Testis (tissue), 5 donors: ENCODE measurements at places on chromosomes 4 and X. TPM values are rescaled to one million over a fixed set of nuclear protein-coding genes. Genes with fewer than 3 reads are reported as not detected.
A peak's percentile ranks its signal among the peaks of the same experiment; 100 is the strongest.

DNA sequence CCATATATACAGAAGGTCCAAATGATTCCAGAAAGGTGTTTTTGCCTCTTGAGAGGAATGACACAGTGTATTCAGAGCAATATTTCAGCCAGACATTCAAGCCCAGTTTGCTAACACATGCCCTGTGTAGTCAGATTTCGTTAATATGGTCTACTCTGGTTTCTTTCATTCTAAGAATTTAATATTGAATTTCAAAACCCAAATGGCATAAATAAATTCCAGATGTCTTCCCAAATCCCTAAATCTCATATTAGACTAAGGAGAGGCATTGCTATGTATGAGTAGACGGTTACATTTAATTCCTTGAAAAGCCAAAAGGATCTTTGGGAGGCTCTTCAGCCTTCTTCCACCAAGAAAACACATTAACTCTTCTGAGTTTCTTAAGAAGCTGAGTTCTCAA is 66.3 kb upstream of the C1QTNF7 start:
- no peak for DNase-seq
- H3K4me1 ChIP-seq, result no peaks in the 10 kb centered on the region
- H3K27me3 ChIP-seq, result no peaks in the 10 kb centered on the region

DNA sequence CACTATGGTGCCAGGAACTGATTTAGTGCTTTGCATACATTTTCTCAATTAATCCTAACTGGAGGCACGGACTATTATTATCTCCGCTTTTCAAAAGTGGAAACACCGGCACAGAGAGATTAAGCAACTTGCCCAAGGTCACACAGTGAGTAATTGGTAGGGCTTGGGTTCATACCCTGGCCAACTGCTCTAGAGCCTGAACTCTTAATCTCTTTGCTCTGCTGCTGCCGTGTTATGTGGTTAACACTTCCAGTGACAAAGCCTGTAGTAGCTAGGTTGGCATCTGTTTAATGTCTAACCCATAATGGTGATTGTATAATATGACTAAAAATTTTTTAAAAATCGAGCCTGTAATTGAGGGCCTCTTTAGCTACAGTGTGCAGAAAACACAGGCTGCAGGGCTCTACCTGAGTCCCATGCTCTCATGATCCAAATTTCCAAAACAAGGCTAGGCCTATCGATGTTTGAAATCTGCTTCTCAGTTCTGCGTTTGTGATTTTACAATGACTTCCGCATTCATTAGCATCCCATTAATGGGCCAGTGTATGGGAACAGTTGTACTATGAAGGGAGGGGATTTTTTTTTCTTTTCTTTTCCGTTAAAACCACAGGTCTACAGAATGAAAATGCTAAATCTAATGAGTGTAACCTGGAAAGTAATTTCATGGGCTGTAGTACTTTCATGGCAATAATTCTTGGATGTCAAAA is 219.3 kb upstream of the JADE1 start:
- no peaks in the 10 kb centered on the region for H3K27me3 ChIP-seq
- DNase-seq, result no peak
- H3K4me1 ChIP-seq, result peaks cover 6% of the 10 kb centered on the region
- no peaks in the 10 kb centered on the region for H3K36me3 ChIP-seq
- no peak overlapping the region for H3K4me3 ChIP-seq

GRCh38 chr4:139668658-139669201 is 3.1 kb downstream of the MGST2 start:
- no peaks in the 10 kb centered on the region for H3K36me3 ChIP-seq
- peaks cover 12% of the 10 kb centered on the region for H3K4me1 ChIP-seq
- no peak for DNase-seq
- no peak overlapping the region for H3K27ac ChIP-seq

GRCh38 chr4:145523117-145523516 is 41.5 kb downstream of the SMAD1 start:
- H3K4me1 ChIP-seq, result no peaks in the 10 kb centered on the region
- no peak overlapping the region for H3K27ac ChIP-seq
- no peaks in the 10 kb centered on the region for H3K36me3 ChIP-seq
- H3K27me3 ChIP-seq, result no peaks in the 10 kb centered on the region
- DNase-seq, result no peak

DNA sequence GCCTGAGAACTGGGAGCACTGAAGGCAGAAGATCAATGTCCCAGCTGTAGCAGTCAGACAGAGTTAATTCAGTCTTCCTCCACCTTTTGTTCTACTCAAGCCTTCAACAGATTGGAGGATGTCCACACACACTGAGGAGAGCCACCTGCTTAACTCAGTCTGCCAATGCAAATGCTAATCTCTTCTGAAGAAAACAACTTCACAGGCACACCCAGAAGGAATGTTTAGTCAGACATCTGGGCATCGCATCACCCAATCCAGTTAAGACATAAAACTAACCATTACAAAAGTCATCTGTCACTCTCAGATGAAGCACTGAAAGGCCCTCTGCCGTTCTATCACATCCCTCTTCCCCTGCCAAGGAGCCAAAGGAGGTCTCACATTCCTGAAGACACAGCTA is 173.7 kb downstream of the CENPC start:
- no peak for DNase-seq
- no peak overlapping the region for H3K4me3 ChIP-seq
- no peaks in the 10 kb centered on the region for H3K27me3 ChIP-seq
- H3K27ac ChIP-seq, result no peak overlapping the region

DNA sequence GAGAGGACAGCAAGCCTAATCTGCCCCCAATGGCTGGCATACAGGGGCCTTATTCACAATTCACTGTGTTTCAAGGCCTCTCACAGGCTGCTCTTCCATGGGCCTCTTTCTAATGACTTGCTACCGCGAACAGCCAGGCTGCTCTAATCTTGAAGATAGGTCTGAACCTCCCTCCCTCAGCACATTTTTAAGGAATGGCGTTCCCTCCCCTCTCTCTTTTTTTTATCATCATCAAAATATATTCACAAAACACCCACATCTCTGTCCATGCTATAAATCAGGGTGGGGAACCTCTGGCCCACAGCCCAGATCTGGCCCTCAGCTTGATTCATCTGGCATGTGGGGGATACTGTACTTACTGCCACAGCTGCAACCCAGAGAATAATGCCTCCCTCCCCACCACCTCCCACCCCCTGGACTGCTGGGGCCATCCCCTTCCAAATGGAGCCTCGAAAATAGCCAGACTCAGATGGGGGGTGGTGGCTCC is 76.2 kb upstream of the PLAC1 start:
- peaks cover 24% of the 10 kb centered on the region for H3K4me1 ChIP-seq
- H3K27ac ChIP-seq, result peak overlapping the region; percentile 55
- no peaks in the 10 kb centered on the region for H3K27me3 ChIP-seq
- no peaks in the 10 kb centered on the region for H3K36me3 ChIP-seq

- peak overlapping the region; percentile 98 for H3K27ac ChIP-seq
- H3K36me3 ChIP-seq, result no peaks in the 10 kb centered on the region
- H3K27me3 ChIP-seq, result no peaks in the 10 kb centered on the region
- peak overlapping the region; percentile 92 for H3K4me3 ChIP-seq
Observed at GRCh38 chr4:185202984-185203485, 765 bp downstream of the CFAP97 start.

DNA sequence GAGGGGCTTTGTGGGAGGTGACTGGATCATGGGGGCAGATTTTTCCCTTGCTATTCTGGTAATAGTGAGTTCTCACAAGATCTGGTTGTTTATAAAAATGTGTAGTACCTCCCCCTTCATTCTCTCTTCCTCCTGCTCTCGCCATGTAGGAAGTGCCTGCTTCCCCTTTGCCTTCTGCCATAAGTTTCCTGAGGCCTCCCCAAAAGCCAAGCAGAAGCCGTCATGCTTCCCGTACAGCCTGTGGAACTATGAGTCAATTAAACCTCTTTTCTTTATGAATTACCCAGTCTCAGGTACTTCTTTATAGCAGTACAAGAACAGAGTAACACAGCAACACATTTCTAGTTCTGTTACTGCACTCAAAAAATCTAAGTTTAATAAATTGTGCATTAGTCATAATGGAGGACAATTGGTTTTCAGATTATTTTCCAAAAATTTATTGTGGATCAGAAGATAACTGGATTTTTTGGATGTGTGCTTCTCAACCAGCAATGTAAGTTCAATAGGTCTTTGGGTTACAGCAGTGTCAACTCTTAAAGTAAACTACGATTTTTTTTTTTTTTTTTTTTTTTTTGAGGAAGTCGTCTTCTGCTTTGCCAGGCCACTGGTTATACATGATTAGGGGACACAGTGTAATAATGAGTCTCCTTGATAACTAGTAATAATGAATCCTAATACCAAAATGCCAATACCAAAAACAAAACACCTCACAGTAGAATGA is 69.9 kb downstream of the CHIC2 start:
- no peak overlapping the region for H3K27ac ChIP-seq
- DNase-seq, result no peak
- no peak overlapping the region for H3K4me3 ChIP-seq
- H3K27me3 ChIP-seq, result no peaks in the 10 kb centered on the region
- peaks cover 9% of the 10 kb centered on the region for H3K4me1 ChIP-seq

DNA sequence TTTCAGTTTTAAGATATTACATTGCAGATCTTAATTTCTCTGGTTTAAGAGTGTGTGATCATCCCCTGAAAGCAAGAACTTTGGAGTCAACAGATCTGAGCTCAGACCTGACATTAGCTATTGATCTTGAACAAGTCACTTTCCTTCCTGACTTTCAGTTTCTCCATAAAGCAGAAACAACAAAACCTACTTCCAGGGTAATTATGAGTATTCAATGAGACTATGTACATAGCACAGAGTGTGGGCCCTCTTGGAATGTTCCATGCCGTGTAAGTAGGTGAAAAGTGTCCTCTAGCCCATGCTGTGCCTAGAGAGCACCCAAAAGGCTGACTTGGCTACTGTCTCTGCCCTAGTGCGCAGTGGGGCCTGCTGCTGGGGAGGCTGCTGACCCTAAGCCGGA is 188.0 kb upstream of the RPL34 start:
- no peaks in the 10 kb centered on the region for H3K36me3 ChIP-seq
- DNase-seq, result no peak
- H3K27me3 ChIP-seq, result no peaks in the 10 kb centered on the region
- H3K27ac ChIP-seq, result no peak overlapping the region
- no peak overlapping the region for H3K4me3 ChIP-seq
- no peaks in the 10 kb centered on the region for H3K4me1 ChIP-seq

- H3K4me3 ChIP-seq, result peak within 1 kb of the TSS; percentile 81
- peak within 1 kb of the TSS; percentile 90 for H3K27ac ChIP-seq
- no peaks in the 10 kb centered on the region for H3K4me1 ChIP-seq
- no peaks in the 10 kb centered on the region for H3K27me3 ChIP-seq
- no peaks in the 10 kb centered on the region for H3K36me3 ChIP-seq
- peak; percentile 94 for DNase-seq
Observed at GRCh38 chrX:46836701-46837557, at the start of gene RP2. Gene RP2, plus strand, starts transcription at chrX:46837043. Its CDS starts 58 bp downstream, at chrX:46837101.

DNA sequence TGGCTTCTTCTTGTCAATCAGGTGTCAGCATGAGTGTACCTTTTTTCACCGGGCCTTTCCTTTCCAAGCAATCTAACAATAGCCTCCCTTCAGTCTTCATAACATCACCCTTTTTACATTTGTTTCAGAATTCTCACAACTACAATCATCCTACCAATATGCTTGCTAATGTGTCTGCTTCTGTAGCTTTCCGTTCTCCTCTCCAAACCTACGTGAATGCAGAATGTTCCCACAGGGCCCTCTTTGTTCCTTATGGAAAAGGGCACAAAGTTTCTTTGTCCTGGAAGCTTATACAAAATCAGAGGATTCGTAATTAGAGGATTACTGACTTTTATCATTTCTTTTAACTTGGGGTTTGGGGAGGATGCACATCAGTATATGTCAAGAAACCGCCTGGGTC is 461.8 kb downstream of the CENPC start:
- no peaks in the 10 kb centered on the region for H3K4me1 ChIP-seq
- no peak overlapping the region for H3K27ac ChIP-seq
- H3K27me3 ChIP-seq, result no peaks in the 10 kb centered on the region
- no peaks in the 10 kb centered on the region for H3K36me3 ChIP-seq

DNA sequence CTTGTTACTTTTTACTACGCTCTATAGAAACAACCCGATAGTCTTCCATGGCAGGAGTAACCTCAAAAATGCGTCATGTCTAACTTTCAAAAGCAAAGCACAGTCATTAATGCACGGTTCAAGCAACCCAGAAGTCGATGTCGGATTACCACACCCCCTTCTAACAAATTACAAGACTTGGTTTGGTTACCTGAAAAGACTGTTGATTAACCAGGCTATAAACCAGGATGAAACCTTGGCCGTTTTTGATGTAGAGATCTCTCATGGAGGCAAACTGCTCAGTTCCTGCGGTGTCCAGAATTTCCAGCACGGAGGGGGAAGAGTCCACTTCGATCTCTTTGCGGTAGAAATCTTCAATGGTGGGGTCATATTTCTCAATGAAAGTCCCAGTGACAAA is 2.4 kb downstream of the RAP2C start:
- H3K4me1 ChIP-seq, result no peaks in the 10 kb centered on the region
- peak overlapping the region; percentile 92 for H3K27ac ChIP-seq
- H3K27me3 ChIP-seq, result no peaks in the 10 kb centered on the region
- H3K36me3 ChIP-seq, result no peaks in the 10 kb centered on the region

GRCh38 chr4:141207961-141208360 is 12.7 kb upstream of the ZNF330 start:
- no peak overlapping the region for H3K4me3 ChIP-seq
- no peaks in the 10 kb centered on the region for H3K36me3 ChIP-seq
- no peaks in the 10 kb centered on the region for H3K27me3 ChIP-seq
- no peak overlapping the region for H3K27ac ChIP-seq
- no peaks in the 10 kb centered on the region for H3K4me1 ChIP-seq
- no peak for DNase-seq

DNA sequence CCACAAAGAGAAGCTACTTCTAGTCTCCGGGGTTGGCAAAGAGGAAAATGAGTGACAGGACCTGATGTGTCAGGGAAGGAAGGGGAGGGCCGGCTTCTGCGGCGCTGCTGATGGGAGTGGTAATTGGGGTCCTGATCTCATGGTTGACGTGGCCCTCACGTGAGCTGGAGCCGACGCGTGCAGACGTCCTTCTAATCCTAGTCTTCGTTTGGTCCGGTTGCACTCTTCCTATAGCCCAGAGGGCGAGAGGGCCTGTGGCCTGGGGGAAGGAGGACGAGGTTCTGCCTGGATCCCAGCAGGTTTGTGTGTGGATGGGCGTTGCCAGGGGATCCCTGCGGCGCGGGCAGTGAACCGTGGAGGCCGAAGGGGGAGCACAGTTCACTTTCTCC is at the start of gene ARMCX1:
TSS of gene ARMCX1 (plus strand) at position 186 of the 389 bp plus-strand sequence. CDS start 2,384 bp downstream, outside the sequence.
- no peaks in the 10 kb centered on the region for H3K36me3 ChIP-seq
- H3K4me1 ChIP-seq, result no peaks in the 10 kb centered on the region
- H3K4me3 ChIP-seq, result peak within 1 kb of the TSS; percentile 55
- peak within 1 kb of the TSS; percentile 86 for H3K27ac ChIP-seq

The NALF2 gene
- 2.3 TPM for polyA plus RNA-seq

The PRPS2 gene
- polyA plus RNA-seq, result 224 TPM

The JAKMIP1 gene
- 10.7 TPM for polyA plus RNA-seq

The BEX5 gene
- 18.6 TPM for polyA plus RNA-seq

The OTC gene
- 0.55 TPM for polyA plus RNA-seq

The GNPDA2 gene
- 18.2 TPM for polyA plus RNA-seq

The PLAC1 gene
- 3.0 TPM for polyA plus RNA-seq
